ENCODE measurements at places on chromosomes 13 and 19.

GRCh38 chr13:85819513-85819912 is 20.3 kb upstream of the SLITRK6 start:
- DNase-seq: no peak

GRCh38 chr19:38852231-38853044 is 2.7 kb upstream of the HNRNPL start:
- peak; percentile 76 for DNase-seq

GRCh38 chr19:4911786-4912672 is 2.7 kb downstream of the UHRF1 start:
- peak; percentile 100 for DNase-seq

DNA sequence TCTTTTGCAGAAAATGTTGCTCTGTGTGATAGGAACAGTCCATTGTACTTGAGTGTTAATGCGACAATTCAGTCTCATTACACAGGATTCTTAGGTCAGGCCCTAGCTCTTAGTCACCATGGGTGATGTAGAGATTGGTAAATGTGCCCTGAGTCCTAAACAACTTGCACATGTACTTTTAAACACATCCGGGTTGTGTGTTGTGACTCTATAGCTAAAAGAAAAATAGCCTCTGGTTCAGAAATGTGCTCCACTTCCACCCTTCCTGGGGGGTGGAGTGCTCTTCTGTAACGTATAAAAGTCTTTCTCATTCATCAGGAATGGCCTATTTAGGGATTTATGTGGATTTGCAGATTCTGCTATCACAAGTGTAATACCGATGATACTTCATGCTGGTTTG is 5.2 kb downstream of the SPATA13 start:
- DNase-seq: peak; percentile 78

GRCh38 chr19:18761531-18762110 is 29.5 kb downstream of the COMP start:
- no peak for DNase-seq

GRCh38 chr13:52783943-52784342 is 44.3 kb upstream of the CNMD start:
- no peak for DNase-seq

DNA sequence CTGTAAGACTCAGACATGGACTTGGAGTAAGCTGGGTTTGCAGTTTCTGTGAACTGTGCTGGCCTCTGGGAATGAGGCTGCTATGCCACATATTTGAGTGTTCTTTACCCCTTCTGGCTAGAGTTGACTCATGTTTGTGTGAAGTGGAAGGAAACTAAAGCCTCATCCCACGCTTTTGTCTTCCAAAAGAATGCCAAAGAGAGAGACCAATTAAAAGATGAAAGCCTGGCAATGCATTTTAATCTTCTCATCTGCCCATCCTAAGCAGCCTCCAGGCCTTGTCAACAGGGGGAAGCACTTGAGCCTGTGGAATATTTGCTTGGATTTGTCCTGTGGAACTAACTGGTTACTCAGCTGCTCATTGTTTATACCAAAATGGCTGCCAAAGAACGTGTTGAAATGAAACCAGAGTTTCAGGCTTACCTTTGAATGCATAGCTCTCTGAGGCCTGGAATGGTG is 49.1 kb downstream of the LMO7 start:
- DNase-seq: peak; percentile 89

GRCh38 chr13:35139591-35139990 is 197.5 kb downstream of the NBEA start:
- DNase-seq: peak; percentile 59

DNA sequence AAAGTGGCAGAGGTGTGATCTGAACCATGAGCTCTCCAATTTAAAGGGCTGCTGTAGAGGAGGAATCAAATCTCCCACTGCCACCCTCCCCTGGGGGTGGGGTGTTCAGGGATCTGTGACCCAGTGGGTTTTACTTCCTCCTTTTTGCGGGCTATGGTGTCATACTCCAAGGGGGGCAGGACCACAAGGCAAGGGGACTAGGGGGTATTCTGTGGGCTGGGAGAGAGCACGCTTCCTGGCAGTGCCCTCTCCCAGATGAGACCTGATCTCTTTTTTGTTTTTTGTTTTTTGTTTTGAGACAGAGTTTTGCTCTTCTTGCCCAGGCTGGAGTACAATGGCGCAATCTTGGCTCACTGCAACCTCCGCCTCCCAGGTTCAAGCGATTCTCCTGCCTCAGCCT is 10.3 kb downstream of the PLD3 start:
- DNase-seq: no peak

- no peak for DNase-seq
These were observed 1251.0 kb downstream of the PCDH17 start for GRCh38 chr13:58882516-58882915.

DNA sequence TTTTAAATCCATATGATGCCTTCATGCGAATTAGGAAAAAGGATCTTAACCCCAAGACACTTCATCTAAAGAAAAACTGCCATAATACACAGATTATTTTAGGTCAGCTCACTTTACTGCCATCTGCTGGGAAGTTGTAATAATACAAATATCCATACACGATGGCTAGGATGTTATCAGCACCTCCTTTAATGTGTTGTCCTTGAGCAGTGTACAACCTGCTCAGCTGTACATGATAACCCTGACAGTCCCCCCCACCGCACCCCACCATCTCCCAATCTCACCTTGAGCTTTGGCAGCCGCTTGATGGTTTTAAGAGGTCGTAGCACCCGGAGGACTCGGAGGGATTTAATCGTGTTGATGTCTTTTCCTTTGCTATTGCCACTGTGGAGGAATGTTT is 112.2 kb downstream of the IER2 start:
- peak; percentile 57 for DNase-seq

DNA sequence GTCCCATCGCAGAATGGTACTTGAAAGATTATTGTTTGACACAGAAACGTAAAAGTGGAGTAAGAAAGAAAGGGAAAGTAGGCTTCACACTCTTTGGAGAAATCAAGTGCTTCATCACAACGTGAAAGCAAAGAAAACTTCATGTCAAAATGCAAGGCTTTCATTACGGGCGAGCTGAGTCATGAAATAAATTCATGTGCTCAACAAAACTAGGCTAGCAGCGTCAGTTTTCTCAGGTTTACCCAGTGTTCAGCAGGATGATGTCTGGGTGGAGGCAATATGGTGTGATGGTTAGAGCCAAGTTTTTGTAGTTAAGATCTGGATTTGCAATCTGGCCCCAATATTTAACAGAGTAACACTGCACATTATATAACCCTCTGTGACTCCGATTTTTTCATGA is 128.0 kb downstream of the TRPC4 start:
- DNase-seq: no peak

GRCh38 chr13:31674051-31674450 is 65.3 kb upstream of the RXFP2 start:
- peak; percentile 25 for DNase-seq

Data from fibroblast of skin of back (primary cell).